ENCODE measurements at places on chromosomes 5 and 9. TPM values are rescaled to one million over a fixed set of nuclear protein-coding genes. Genes with fewer than 3 reads are reported as not detected.
A peak's percentile ranks its signal among the peaks of the same experiment; 100 is the strongest.

The LCNL1 gene
- total RNA-seq: 0.07 TPM

DNA sequence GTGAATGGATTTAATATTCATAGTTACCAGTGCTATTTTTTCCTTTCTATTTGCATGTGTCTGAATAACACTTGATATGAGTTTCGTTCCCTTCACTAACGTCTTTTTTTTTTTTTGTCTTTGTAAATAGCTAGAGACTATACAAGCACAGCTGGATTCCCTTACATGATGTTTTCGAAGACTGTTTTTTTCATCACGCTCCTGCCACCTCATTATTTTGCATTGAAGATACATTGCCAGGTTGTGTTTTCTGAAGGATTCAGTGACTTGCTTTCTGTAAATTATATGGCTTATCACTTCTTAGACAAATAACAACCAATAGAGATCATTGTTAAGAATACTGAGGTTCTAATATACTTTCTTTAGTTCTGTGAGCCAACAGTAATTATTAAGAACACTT, 207.5 kb downstream of the COMMD10 start:
- DNase-seq: no peak

- no peak for DNase-seq
Observed at GRCh38 chr9:127809002-127809539, 6.4 kb downstream of the FPGS start.

- no peak for DNase-seq
Observed at GRCh38 chr5:150490754-150491153, 17.2 kb upstream of the NDST1 start.

The DNAJC21 gene
- total RNA-seq: 23.2 TPM

The UBLCP1 gene
- 36.5 TPM for total RNA-seq

The SGCD gene
- total RNA-seq: 0.17 TPM

The AGXT2 gene
- total RNA-seq: not detected

DNA sequence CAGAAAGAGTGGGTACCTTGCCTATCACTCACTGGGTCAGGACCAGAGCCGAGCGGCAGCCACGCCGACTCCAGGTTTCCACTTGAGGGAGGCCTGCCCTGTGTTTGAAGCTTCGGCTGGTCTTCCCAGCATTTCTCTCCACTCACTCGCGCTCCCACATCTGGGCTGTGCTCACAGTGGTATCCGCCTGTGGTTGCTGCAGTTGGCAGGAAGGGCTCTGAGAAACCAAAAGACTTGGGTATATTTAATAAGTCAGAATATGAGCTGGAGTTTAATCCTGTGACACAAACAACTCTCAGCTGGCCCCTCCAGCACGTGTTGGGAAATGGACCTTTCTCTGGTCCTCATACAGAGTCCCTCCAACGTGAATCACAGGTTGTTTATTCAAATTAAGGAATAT, 70.9 kb downstream of the SPRY4 start:
- DNase-seq: no peak

DNA sequence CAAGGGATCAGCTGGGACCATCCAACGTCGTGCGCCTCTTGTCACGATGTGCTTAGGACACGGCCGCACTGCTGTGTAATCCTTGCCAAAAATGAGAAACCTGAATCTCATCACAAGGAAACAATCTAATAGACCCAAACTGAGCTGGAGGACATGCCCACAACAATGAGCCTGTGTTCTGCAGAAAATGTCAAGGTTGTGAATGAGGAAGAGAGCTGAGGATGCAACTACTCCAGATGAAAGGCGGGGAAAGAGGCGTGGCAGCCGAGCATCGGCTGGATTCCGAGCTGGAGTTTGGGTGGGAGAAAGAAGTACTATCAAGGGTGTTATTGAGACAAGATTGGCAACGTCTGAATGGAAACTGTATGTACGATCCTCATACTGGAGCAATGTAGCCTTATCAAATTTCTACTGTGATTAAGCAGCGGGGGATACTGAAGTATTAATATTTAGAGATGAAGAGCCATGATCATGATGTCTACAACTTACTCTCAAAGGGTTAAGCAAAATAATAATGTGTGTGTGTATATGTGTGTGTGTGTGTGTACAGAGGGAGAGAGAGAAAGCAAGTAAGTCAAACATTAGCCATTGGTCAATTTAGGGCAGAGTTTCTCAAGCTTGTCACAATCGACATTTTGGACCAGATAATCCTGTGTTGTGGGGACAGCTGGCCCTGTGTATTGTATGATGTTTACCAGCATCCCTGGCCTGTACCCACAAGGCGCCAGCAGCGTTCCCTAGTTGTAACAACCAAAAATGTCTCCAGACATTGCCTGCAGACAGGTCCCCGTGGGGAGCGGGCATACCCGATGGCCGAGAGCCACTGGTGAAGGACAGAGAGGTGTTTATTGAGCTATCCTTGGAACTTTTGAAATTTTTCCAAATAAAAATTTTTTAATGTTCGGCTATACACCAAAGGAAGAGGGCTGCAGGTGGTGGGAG, 46.5 kb downstream of the DUSP1 start:
- no peak for DNase-seq

The STOML2 gene
- 132 TPM for total RNA-seq

The PLK2 gene
- total RNA-seq: 355 TPM

GRCh38 chr9:137463931-137464290, 4.8 kb upstream of the NSMF start:
- DNase-seq: no peak

GRCh38 chr9:132622159-132622558, 39.8 kb downstream of the BARHL1 start:
- DNase-seq: peak; percentile 28

DNA sequence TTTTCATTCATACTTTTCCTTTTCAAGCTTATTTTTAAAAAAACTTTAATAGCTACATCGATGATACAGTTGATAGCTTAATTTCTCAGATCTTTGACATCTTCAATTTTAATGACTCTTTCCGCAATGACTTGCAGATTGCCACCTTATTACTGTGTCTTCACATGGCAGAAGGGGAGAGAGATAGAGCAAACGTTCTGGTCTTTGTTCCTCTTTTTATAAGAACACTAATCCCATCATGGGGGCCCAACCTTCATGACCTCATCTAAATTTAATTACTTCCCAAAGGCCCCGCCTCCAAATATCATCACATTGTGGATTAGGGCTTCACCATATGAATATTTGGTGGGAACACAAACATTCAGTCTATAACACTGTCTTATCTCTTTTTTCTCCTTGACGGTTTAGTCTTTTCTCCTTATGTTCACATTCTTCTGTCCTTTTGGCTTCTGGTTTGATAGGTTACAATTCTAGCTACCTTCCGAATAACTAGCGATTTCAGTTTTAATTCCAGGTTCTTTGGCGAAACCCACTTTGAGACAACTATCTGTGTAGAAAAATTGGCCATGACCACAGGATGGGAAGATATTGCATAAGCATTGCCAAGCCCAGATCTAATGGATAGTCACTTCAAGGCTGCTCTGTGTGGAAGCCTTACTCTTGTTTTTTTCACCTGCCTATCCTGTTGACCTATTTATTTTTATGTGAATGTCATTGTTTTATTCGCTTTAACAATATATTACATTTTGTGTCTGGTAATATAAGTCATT, 5.0 kb downstream of the ZNF189 start:
- no peak for DNase-seq

DNA sequence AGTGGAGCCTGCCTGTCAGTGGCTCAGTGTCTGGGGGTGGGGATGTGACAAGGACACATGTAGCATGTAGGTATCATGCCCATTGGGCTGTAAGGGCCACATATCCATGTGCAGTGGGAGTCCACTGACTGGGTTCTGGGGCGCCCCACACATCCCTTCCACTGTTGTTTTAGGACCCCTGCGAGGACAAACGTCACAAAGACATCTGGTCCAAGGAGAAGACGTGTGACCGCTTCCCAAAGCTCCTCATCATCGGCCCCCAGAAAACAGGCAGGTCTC, 33.4 kb downstream of the NDST1 start:
- DNase-seq: no peak

DNA sequence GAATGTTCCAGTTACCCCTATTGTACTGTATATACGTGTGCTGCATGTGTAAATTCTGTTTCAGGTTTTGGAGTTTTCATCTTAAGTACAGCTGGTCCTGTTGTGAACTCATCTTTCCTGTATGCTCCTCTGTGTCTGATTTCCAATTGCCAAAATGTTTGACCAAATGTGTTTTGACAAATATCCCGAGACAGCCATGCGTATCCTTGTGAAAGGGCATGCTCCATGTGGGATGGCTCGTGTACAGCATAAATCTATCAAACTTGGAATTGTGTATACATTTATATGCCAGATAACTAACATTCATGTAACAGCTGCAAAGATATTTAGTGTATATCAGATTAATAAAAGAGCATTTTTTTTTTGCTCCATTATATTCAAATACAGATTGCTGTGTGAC, 69.5 kb upstream of the IQGAP2 start:
- DNase-seq: no peak

- no peak for DNase-seq
Observed at GRCh38 chr5:98292496-98292895, 481.0 kb upstream of the RGMB start.

DNA sequence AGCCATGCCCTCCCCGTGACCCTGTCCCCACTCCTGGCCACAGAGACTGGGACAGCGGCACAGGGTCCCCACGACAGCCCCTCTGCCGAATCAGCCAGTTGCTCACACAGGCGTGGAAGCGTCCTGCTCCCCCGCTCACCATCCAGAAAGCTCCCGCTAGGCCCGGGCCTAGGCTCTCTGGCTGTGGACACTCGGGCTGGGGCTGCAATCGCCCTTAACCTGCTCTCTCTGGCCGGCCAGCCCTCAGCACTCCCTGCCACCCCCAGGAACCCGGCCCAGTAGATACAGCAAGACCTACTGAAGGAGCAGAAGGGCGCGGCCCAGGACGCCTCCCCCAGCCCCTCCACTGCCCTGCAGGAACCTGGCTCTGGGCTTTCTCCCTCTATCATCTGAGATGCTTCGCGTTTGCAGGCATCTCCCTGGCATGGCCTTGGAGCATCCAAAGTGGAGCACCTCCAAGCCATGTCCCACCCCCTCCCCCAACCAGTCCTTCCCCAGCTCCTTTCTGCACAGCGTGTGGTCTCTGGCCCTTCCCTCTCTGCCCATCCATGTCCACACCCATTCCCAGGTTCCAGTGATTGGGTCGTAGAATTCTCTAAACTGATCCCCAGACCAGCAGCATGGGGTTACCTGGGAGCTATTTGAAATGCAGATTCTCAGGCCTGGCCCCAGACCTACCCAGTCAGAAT, 113.7 kb upstream of the LMX1B start:
- no peak for DNase-seq

- DNase-seq: no peak
Observed at GRCh38 chr9:105178076-105178475, 66.4 kb upstream of the SLC44A1 start.

The ROPN1L gene
- total RNA-seq: 0.17 TPM

GRCh38 chr5:111364992-111365391, 140.8 kb downstream of the CAMK4 start:
- DNase-seq: peak; percentile 9

DNA sequence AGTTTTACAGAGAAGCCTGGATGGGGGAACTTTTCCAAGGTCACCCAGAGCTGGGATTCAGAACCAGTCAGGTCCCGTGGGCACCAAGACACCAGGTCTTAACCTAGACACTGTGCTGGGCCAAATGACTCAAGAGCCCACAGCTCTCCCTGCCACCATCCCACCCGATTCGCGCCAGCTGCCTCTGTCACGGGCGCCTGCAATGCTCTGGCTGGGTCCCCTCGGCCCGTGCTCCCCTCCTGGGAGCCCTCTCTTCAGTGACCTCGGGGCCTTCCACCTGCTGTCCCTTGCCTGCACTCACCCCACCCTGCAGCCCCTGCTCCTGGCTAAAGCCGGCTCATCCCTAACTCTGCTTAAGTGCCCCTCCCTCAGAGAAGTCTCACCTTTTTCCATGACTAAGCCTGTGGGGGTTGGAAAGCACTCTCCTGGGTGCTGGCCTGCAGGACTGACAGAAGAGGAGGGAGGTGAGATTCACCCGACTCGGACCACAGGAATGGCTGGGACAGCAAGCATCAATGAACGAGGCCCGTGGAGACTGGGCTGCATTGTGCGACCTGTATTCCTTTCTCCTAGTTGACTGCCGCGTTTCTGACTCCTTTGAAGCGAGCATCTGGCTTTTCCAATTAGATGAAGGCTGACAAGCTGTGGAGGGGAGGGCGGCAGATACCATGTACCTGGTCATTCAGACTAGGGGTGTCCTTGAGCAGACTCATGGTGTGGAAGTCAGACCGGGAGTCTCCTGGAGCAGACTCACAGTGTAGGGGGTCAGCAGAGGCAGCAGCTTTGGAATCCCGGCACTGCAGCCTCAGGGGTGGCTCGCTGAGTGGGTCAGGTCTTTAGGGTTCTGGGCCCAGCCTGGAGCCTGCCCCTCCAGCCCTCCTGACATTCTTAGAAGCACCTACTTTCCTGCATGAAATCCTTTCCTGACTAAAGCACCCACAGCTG, 5.8 kb upstream of the IL4 start:
- no peak for DNase-seq

The ZSWIM6 gene
- 9.7 TPM for total RNA-seq

- DNase-seq: no peak
Observed at GRCh38 chr9:127106466-127106855, 16.0 kb downstream of the ANGPTL2 start.

DNA sequence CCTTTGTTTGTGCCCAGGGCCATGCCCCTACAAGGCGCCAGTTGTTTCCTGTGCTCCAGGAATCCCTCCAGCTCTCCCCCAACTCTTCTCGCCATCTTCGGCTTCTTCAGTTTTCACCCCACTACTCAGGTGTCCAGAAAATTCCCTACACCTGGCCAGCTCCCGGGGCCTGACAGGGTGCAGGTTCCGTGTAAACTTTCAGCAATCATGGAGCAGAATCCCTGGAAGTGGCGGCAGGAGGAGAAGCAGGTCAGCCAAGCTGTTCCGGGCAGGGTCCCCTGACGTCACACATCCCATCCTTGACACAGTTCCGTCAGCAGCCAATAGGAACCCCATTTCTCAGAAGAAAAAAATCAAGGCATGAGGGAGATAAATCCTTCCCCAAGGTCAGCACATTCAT, 12.2 kb upstream of the ADGRD2 start:
- no peak for DNase-seq

DNA sequence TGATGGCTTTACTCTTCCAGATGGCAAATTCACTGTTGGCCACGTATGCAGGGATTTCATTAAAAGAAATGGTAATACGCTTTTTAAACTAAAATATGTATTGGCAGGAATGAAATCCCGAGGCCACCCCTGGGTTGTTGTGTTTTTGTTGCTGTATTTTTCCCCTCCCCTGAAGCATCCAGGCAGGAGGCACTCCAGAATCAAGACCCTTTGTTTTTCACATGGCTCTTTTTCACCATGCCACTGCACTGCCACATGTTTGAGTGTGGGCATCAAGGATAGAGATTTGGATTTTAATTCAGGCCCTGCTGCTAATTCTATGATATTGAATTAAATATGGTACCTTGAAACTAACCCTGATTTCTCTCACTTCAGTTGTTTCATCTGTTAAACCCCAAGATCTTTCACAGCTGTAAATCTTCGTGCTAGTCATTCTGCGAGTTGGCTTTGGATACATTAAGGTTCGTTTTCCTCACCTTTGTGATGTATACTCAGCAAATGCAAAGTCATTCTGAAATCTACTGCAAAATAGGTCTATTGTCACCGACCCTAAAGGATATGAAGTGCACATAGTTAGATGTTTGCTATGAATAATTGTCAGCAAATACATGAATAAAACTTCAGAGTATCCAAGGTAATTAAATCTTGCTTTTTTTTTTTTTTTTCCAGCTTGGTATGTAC, 533.4 kb downstream of the PTPRD start:
- no peak for DNase-seq

The FSTL4 gene
- total RNA-seq: 1.1 TPM

GRCh38 chr5:1522601-1523479, 920 bp downstream of the LPCAT1 start:
- peak; percentile 17 for DNase-seq
